ENCODE measurements at places on chromosomes 7 and 10.

DNA sequence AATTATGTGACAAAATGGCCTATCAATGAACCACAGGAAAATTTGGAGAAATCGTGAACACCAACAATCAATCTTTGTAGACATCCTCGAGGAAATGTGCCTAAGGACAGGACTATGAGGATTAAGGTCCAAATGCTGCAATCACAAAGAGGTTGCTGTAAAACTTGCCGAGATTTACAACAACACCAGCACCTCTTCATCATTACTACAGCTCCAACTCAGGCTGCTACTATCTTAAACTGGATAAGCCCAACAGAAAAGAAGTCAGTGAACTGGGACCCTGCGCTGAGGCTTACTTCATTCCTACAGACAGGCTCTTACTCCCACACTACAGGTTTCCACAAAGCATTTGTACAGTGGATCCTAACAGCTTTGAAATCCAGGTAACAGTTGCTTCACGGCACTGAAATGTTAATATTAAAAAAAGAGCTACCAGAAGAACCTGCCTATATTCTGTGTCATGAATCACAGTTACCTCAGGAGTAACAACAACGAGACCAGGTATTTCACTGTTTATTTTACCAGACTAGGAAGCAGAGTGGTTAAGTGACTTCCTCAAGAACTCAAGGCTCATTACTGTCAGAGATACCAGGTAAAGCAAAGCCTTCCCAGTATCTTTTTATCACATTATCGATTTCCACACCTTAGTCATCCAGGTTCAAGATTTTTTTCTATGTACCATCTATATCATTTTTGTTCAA lies 23.9 kb downstream of the CACUL1 start:
- no peak for DNase-seq

DNA sequence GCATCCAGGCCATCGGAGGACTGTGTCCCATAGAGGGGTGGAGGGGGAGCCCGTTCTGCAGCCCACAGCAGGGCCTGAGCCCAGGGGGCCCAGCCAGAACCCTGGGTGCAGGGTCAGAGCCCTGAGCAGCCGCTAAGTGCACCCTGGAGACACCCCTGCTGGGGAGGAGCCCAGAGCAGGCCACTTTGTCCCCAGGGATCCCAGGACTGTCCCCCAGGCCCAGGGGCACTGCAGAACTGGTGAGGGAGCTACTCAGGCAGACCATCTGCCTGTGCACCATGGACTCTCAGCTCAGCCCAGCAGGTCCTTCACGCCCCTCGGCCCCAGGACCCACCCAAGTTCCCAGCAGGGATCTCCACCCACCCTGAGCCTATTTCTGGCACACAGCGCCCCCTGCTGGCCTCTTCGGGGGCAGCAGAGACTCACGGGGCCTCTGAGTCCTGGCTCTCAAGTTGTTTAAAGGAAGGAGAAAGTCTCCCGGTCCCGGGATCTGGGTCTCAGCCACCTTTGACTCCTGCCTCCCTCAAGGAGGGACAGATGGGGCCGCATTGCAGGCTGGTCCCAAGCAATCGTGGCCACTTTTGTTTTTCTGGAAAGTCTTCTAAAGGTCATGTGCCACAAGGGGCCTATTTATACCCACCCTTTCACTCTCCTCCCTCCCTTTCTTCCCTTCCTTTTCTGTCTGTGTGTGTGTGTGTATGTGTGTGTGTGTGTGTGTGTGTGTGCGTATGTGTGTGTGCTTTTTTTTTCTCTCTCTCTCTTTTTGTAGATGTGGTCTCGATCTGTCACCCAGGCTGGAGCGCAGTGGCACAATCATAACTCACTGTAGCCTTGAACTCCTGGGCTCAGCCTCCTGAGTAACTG lies 90.3 kb downstream of the MYL10 start:
- no peak for DNase-seq

- no peak for DNase-seq
Observed at GRCh38 chr10:132541129-132541528, 3.5 kb downstream of the INPP5A start.

GRCh38 chr10:27500886-27501285 lies 3.2 kb upstream of the RAB18 start:
- DNase-seq: no peak

DNA sequence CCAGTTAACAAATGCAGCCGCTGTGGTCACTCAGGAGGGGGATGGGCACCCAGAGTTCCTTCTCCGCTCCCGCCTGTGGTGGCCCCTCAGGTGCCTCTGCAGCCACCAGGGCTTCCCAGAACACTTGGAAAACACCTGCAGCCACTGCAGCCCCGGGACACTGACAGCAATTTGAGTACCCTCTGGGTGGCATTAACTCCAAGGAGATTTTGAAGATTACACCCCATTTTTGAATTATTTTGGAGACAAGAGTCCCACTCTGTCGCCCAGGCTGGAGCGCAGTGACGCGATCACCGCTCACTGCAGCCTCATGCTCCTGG lies 32.2 kb downstream of the IL15RA start:
- DNase-seq: no peak

DNA sequence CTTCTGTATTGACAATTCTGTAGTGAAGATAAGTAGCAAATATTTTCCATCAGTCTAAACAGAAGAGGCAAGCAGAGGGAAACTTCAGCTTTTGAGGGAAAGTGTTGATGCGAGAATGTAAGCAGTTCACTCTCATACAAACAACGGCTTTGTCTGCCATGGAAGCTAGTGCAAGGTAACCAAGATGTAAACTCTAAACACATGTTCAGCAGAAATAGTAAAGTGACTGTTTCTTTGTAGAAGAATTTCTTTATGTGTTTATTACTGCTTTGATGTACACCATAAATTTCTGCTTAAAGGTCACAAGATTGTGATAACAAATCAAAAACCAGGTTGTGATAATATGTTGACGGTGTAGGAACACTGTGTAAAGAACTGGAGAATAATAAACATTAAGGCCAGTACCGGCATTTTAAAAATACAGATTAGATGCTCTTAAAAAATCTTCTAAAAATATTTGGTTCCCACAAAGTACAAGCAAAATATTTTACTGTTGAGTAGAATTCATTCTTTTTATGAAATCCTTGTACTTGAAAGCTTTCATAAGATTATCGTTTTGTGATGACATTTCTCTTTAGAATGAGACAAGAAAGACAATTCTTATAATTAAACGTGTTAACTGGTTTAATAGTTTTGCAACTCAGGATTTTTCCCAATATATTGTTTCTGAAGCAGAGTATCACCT lies 34.2 kb downstream of the SEMA3C start:
- no peak for DNase-seq

- no peak for DNase-seq
Observed at GRCh38 chr7:2505401-2505800, 14.2 kb upstream of the LFNG start.

DNA sequence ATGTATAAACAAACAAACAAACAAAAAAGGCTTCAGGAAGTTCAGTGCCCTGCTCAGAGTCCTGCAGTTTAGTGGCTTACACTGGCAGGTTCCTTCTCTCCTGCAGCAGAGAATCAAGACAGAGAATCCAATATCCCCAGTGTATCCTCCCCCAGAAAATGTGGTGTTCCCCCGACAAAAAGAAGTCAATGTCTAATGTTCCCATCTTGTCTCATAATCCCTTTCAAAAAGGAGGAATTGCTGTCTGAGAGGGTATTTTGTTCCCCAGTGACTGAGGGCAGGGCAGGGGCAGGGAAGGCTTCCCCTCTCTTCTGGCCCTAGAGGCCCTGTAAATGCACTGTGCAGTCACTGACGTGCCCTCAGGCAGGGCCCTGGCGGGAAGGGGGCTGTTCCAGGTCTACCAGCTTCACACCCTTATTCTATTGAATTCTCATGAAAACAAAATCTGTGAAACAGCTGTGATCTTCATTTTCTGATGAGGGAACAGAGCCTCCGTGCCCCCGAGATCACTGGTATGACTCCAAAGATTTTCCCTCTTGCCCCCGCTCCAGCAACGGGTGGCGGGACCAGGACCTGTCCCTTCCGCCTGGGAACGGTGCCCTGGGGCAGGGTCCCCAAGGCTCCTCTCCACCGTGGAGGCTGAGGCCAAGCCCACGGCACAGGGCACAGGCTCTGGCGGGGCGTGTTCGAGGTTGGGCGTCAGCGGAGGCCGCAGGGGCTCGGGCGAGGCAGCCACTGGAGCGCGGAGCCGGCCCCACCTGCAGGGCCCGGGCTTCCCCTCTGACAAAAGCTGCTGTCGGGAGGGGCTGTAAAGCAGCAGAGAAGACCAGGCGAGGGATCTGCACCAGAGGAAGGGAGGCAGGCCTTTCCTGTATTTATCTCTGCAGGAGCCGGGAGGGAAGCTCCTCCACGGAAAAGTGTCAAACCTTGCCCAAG lies 13.4 kb upstream of the WDFY4 start:
- no peak for DNase-seq

DNA sequence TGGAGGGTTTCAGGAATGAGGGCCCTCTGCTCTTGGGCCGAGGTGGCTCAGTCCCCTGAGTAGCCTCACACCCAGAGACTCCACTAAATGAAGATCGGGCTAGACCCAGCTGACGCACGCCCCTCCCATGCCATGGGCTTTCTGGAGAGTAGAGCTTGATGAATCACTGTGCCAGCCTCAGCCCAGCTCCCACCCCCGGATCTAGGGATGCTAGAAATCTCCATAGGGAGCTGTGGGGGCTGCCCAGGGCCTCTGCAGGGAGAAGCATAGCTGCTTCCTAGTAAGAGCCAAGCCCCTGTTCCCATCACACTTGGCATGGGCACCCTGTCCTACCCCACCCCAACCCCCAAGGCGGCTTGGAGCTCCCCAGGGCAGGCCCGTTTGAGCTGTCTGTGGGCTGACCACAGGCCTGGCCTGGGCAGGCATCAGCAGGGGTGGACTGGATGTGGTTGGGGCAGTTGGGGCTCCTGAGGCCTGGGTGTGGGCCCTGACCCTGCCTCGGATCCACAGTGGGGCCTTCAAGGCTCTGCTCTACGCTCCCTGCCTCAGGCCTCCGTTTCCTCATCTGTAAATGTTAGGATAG lies 121.2 kb downstream of the ZMIZ1 start:
- DNase-seq: no peak

GRCh38 chr10:60203993-60204618 lies 185.6 kb downstream of the ANK3 start:
- no peak for DNase-seq

GRCh38 chr7:24882989-24883621 lies 96.9 kb downstream of the OSBPL3 start:
- DNase-seq: no peak

DNA sequence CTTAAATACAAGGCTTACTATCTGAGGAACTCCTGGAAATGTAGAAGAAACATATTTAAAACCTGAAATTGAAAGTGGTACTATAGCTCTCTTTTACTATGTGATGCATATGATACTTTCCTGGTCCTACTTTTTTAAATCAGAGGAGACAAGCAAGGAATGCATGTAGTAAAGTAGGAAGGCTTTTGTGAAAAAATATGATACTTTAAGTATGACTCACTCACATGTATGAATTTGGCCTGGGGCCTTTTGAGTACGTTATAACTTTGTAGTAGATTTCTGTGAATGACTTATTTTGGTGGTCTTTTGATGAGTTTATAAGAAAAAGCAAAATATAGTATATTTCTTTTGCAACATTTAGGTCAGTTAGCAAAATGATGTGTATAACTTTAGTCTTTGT lies 53.8 kb downstream of the TAX1BP1 start:
- DNase-seq: no peak
